ENCODE measurements at places on chromosomes 6 and 20.

- DNase-seq = no peak
Measured at GRCh38 chr6:38404355-38404754, 235.4 kb downstream of the BTBD9 start.

DNA sequence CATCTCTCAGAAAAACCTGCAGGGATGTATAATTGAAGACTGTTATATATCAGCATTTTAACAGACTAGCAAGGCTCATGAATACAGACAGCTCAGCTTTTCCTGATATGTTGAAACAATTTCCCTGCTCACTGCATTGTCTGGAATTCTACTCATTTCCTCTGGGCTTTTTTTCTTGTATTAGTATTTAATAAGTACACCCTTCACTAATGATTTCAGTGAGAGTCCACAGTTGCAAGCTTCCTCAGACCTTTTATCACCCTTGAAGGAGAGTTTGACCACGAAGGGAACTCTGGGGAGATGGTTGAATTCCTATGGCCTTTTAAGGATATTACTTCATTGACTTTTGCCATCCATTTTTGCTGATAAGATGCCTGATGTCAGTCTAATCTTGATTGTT lies 248.7 kb downstream of the ADGB start:
- no peak for DNase-seq

DNA sequence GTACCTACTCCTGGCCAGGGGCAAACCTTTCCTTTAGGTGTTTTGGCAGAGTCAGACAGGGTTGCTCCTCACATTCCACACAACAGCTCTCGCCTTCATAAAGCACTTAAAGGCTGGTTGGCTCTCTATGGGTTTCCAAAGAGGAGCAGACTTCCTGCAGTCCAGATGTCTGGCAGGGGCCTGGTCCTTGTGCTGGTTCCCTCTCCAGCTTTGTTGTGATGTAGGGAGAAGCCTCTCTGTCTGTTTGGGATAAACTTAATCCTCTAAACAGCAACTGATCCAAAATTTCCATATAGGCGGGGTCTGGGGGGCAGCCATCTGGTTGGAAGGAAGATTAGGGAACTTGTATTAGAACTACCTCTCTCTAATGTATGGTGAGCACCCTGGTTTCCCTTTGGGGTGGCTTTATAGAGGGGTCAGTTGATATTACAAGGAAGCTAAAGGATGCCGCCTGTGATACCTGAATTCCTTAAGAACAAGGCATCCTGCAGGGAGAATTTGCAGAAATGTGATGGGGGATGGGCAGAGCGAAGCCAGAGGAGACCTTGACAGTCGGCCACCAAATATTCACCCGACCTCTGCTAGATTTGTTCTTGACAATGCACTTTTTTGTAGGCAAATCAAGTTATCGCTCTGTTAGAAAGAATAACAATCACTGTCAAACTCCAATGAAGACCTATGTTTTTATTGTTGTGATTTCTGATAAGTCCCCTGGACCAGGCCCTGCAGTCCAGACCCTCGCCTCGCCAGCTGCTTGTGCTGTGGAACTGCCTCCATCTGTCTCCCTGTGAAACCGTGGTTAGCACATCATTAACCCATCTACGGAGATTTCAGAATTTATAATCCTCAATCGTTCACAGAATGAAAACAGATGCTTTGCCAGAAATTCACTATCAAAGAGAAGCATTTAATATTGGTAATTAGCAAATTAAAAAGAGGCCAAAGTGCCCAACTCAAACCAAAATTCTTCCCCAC lies 94.0 kb upstream of the RALGAPA2 start:
- DNase-seq = no peak

- no peak for DNase-seq
Measured at GRCh38 chr6:24554474-24554873, 59.7 kb downstream of the ALDH5A1 start.

- no peak for DNase-seq
Measured at GRCh38 chr6:15623276-15624116, 39.3 kb downstream of the DTNBP1 start.

- DNase-seq = no peak
Measured at GRCh38 chr6:30102414-30102969, 10.4 kb downstream of the TRIM31 start.

GRCh38 chr20:48209102-48209501 lies 423.8 kb upstream of the SULF2 start:
- DNase-seq = no peak

- no peak for DNase-seq
Measured at GRCh38 chr20:59772931-59773913, 160.2 kb downstream of the SYCP2 start.

DNA sequence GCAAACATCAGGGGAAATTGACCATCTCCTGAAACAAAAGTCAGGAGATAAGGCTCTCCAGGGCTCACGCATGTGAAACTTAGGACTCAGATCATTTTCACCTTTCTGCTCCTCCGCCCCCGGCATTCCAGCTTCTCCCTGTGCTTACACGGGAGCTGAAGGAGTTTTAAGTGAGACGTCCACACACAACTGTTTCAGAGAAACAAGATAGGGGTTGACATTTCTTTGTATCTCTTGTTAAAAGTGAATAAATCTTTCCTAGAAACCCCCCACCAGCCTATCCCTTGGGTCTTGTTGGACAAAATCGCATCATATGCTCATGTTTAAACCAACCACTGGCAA lies 46.1 kb downstream of the FAM50B start:
- DNase-seq = no peak

- DNase-seq = no peak
Measured at GRCh38 chr6:32738126-32738525, 3.1 kb upstream of the HLA-DQA2 start.

GRCh38 chr6:146146836-146147235 lies 118.0 kb downstream of the GRM1 start:
- DNase-seq = no peak

DNA sequence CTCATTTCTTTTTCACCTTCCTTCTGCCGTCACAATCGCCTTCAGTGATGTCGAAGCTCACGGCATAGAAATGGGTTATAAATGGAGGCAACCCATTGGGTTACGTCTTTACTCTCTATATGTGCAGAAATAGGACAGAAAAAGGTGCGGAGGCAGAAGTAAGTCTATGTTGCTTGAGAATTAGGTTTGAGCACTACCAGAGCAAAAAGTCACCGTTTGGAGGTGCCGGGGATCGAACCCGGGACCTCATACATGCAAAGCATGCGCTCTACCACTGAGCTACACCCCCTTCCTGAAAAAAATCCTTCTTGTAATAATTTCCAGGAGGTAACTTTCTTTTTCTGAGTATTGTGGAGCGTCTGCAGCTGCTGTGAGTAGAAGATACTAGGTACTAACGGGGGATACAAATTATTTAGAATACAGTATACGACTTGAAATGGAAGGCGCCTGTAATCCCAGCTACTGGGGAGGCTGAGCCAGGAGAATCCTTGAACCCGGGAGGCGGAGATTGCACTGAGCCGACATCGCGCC lies 134.2 kb downstream of the TRIM27 start:
- no peak for DNase-seq

- no peak for DNase-seq
Measured at GRCh38 chr20:10427060-10427692, 6.8 kb downstream of the MKKS start.

DNA sequence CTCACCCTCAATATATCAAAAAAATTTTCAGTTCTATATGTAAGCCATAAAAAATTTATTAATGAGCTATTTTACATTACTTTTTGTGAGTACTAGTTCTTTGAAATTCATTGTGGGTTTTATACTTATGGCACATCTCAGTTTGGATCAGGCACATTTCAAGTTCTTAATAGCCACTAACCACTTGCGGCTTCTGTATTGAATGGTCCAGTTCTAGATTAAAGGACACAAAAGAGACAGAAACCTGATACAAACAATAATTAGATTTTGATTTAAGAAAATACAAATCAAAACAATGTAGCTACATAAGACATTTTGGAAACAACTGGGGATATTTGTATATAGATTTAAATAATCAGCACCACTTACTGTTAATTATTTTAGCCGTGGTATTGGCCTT lies 86.6 kb upstream of the RNF24 start:
- no peak for DNase-seq

DNA sequence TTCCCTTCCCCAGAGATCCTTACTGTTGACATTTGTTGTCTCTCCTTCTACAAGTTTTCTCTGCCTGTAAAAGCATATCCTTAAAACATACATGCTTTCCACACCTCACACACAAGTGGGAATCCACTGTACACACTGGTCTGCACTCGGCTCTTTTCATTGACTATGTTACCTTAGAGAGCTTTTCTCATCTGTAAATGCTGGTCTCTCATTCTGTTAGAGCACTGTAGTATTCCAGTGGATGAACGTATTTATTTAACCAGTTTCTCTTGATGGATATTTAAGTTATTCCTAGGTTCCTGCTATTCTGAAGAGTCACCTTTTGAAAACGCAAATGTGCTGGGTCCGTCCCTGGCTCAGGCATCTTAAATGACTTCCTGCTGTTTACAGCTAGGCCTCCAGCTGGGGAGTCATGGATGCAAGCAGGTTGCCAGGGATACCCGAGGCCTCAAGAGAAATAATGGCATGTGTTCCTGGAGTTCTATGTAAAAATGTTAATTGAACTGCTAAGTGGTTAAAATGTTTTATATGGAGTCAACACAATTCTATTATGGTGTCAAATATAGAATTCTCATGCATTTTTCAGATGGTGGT lies 61.1 kb upstream of the TGM3 start:
- DNase-seq = no peak

GRCh38 chr6:2714111-2714895 lies 36.4 kb downstream of the MYLK4 start:
- DNase-seq = no peak

- no peak for DNase-seq
Measured at GRCh38 chr6:154462425-154462824, 48.1 kb downstream of the CNKSR3 start.

- no peak for DNase-seq
Measured at GRCh38 chr20:8321001-8321400, 188.9 kb downstream of the PLCB1 start.

GRCh38 chr6:135018941-135019340 lies 35.7 kb downstream of the HBS1L start:
- no peak for DNase-seq

- DNase-seq = no peak
Measured at GRCh38 chr20:37803438-37804307, 99.3 kb upstream of the VSTM2L start.

DNA sequence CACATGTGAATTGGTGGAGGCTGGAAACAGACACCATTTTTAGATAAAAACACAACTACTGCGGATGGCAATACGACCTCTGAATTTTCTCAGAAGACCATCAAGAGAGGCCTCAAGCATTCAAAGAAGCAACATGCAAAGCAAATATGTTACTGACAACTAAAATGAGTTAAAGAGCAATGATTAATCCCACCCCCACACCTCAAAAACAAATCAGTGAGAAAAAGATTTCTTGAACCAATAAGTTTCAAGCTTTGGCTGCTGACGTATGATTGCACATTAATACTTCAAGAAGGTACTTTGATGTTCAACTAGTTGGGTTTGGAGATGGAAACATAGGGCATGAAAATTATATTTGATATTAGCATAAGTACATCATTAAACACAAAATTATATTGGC lies 982 bp downstream of the MMUT start:
- DNase-seq = no peak

GRCh38 chr20:24296477-24297261 lies 172.8 kb upstream of the SYNDIG1 start:
- DNase-seq = no peak

GRCh38 chr20:258963-259362 lies 1.4 kb downstream of the DEFB132 start:
- no peak for DNase-seq

DNA sequence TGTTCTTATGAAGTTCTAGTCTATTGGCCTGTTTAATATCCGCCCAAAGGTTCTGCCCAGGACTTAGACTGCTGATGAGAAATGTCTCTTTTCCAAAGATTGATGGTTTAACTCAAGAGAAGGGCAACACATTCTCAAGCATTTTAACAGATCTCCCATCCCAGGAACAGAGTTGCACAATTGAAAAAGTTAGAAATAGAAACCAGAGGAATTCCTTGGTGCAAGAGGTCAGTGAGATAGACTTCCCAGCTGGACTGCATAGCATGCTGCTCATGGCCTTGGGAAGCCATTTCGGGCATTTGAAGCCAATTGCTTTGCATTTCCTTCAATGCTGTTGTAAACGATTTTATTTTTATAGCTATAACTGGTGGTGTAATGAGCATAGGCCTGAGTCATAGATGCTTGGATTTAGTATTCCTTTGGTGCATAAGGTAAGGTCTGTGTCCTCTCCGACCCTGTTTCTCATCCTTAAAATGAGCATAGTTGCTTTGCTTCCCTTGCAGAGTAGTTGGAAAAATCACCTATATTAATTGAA lies 292.2 kb upstream of the JAG1 start:
- DNase-seq = no peak

- DNase-seq = peak; percentile 77
Measured at GRCh38 chr6:108689272-108690161, 128.8 kb downstream of the FOXO3 start.

DNA sequence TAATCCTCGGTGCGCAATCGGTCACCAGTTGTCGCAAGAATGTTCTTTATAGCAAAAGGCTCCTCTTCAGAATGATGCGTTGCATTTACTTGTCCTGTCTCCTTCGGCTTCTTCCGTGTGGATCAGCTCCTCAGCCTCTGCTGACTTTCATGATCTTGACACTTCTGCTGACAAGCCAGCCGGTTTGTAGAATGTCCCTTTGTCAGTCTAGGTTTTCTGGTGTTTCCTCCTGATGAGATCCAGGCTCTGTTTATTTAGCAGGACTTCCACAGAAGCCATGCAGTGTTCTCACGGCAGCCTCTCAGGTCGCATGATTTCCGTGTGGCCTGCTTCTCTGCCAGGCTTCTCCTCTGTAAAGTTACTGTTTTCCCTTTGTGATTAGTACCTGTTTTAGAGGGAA lies 66.9 kb downstream of the STX11 start:
- DNase-seq = no peak

- DNase-seq = no peak
Measured at GRCh38 chr6:122683989-122684651, 73.9 kb downstream of the PKIB start.

GRCh38 chr6:161369339-161369738 lies 95.5 kb upstream of the AGPAT4 start:
- DNase-seq = no peak

DNA sequence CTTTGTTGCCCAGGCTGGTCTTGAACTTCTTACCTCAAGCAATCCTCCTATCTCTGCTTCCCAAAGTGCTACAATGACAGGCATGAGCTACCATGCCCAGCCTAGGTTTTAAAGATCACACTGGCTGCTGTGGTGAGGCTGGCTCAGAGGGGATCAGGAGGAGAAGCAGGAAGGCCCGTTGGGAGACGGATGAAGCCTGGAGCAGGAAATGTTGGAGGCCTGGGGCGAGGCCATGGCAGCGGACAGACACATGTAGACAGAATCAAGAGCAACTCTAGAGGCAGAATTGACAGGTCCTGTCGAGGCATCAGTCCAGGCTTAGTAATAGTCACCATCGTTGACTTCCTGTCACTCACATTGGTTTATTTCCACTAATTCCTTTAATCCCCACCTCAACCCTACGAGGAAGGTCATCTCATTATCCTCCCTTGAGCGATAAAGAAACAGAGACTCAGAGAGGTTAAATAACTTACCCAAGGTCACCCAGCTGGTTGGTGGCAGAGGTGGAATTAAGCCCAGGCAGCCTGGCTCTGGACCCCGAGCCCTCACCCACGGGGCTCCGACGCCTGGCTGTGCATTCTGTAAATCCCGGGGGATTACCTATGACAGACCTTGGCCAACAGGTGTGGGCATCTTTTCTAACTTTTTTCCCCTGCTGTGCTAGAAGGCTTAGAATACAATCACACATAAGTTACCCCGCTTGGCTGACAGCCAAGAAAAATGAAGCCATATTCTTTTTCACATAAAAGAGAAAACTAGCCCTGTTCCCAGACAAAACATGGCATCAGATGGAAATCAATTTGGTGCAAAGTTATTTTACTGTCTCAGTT lies 113.4 kb downstream of the EYA2 start:
- no peak for DNase-seq

- no peak for DNase-seq
Measured at GRCh38 chr6:31639043-31639442, 13.4 kb downstream of the BAG6 start.
